Substantia nigra (tissue), 51 donors: ENCODE measurements at places on chromosomes 7 and 10.

GRCh38 chr7:46982928-46983327 is 599.0 kb downstream of the TNS3 start:
- no peak for DNase-seq

GRCh38 chr10:49689882-49690510 is 10.5 kb downstream of the C10orf53 start:
- DNase-seq, result no peak

GRCh38 chr7:148698007-148698396 is 701 bp upstream of the CUL1 start:
- no peak for DNase-seq

- no peak for DNase-seq
Measured at GRCh38 chr7:17936321-17936720, 4.0 kb downstream of the SNX13 start.

DNA sequence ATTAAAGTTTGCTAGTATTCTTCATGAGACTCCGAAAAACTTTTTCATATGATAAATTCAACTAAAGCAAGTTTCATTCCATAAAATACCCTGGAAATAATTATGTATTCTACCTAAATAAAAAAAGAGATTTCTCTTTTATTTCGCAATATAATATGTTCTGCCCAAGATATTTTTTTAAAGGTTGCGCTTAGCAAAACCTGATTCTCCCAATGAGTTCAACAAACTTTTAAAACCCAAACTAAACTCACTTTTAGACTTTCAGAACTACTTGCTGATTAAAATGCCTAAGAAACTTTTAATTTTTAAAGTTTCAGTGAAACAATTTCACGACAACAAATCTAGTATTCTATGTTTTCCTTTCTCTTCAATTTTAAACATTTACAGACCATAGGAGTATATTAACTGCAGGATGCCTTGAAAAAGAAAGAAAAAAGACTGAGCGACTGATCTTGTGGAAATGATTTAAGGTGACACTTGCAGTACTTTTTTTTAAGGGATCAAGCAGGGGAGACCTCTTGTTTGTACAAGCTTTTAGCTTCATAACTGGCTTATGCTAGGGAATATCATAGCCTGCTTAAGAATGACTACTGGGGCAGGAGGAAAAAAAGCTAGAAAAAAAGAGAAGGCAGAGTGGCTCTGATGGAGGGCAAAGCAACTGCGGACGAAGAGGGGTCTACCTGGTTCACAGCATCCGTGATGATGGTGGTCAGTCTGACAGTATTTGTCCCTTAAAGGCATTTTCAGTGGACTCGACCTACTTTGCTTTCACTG is 1.5 kb downstream of the ZNF800 start:
- DNase-seq, result no peak

DNA sequence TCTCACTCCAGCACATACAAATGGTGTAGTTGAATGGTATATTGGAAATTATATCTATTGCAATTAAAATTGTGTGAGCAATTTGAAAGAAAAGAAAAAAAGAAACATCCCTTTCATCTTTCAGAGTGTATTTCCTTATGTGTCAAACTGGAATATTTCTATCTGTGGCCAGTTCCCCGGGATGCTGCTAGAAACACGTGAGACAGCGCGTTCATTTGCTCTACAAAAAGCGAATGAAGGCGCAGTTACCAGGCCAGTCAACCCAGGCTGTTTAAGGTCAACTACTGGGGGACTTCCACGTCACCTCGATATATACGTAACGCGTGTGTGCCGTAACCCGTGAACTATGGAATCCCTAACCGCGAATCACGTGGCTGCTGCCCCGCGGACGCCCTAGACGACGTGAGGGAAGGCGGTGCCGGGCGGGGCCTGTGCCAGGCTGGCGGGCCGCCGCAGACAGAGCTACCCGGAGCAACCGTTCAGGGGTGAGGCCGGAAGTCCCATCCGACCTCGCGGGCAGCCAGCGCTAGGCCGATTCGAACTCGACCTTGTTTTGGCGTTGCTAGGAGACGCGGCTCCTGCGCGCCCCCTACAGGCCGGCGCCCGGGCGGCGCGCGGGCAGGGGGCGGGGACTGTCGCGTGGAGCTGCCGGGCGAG is 1.1 kb upstream of the ARL4A start:
- DNase-seq, result peak; percentile 75

GRCh38 chr7:133165529-133165928 is 83.6 kb upstream of the CHCHD3 start:
- no peak for DNase-seq

DNA sequence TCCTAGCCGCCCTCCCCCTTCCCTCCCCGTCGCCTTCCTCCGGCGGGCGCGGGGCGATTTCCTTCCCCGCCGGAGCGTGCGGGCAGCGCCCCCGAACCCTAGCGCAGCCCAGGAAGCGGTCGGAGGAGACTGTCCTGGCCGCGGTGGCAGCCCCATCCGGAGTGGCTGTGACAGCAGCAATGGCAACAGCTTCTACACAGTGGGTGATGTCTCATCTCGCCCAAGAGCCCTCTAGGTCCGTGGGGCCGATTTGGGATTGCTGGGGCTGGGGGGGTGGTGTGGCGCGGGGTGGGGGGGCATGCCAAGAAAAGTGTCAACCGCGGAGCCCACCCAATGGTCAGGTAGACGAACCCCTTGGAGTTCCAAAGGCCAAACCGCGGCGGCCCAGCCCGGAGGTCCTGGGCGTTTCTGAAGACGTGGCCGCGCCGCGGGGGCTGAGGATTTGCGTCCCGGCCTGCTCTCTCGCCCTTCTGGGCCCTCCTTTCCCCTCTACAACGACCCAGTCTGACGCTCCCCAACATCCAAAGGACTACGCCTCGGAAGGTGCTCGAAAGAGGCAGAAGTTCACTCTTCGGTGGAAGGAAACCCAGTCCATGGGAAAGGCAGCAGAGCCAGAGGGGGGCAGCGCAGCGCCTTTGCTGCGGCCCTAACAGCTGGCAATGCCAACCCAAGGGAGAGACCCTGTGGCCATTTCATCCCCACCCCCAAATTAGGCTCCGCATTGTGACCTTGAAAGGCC is 603 bp upstream of the TWIST1 start:
- DNase-seq, result no peak

GRCh38 chr7:156943091-156944041 is 6.1 kb upstream of the NOM1 start:
- DNase-seq, result no peak

- no peak for DNase-seq
Measured at GRCh38 chr10:49593564-49593875, 16.6 kb upstream of the SLC18A3 start.

DNA sequence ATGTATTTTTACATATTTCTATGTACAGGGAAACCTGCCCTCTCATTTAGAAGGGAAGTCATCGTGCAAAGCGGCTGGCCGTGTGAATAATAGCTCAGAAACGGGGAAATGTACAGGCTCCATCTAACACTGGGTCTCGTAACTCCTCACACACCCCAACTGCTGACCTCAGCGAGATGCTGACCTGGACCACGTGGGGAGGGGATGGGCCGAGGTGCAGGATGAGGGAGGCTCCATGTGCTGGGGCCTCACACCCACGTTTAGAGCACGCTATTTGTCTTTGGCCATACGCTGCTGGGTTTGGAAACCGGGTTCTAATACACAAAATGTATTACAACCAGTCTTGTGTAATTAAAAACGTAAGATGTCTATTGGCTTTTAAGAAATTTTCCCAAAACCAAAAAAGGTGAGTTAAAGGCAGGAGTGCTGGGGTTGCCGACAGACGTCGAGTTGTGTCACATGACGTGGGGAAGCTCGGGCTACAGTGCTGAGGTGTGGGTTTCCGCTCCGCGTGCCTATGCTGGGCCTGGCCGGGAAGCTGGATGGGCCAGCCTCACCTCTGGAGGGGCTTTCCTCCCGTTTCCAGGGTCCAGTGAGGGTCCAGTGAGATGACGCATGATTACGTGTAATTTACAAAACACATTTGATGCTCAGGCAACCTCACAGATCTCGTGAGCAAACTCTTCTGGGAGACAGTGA is 215.6 kb downstream of the DNAJB6 start:
- DNase-seq, result no peak

GRCh38 chr10:79068562-79069324 is at the start of gene ZMIZ1:
ZMIZ1 (plus strand) TSS chr10:79068966; CDS start chr10:79201633, 132,667 bp downstream.
- peak; percentile 73 for DNase-seq

DNA sequence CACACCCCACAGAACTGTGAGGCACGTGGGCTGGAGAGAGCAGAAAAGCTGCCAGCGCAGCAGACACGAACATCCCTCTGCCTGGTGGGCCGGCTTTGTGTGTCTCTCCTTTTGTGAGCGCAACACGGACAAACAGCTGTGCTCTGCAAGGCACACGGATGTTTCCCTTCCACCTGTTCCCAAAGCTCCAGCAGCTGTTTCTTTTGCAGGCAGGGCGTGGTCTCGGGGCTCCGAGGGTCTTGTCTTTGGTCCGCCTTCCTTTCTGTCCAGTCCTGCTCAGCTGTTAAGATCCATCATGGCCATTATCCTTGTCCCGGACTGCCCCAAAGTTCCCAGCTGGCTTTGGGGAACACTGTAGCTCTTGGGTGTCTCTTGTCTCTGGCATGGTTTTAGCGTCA is 32.7 kb upstream of the SH2B2 start:
- no peak for DNase-seq
